AG04449 (cell line): ENCODE measurements at places on chromosomes 11 and 22.
A peak's percentile ranks its signal among the peaks of the same experiment; 100 is the strongest.

DNA sequence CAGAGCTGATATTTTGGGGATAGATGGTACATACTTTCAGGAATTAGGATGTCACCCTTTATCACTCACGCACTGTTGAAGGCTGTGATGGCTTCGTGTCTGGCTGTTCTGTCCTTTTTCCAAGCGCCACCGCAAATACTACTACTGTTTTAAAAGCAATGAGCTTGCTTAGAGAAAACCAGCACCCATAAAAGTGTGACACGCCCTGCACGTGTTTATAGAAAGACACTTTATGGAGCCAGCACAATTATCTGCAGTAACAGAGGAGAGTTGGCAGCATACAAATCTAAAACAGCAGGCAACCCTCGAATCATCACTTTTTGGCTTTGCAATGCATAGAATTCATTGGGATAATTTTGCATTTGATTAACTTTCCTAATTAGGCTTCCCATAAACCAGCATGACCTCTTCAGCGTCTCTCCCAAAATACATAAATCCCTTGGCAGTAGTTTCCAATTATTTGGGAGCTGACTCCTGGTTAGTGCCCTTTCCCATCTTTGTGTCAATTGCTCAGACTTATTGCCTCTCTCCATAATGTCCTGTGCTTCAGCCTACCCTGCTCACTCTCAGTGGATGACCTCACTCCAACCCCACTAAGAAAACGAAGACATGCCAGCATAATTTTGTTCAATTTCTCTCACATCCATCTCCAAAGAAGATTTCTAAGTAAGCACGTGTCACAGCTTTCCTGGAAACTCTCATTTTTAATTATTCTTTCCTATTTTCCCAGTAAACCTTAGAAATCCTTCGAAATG lies 118.7 kb upstream of the LARGE1 start:
- no peak for DNase-seq

GRCh38 chr22:44734278-44734677 lies 18.1 kb upstream of the ARHGAP8 start:
- no peak for DNase-seq

DNA sequence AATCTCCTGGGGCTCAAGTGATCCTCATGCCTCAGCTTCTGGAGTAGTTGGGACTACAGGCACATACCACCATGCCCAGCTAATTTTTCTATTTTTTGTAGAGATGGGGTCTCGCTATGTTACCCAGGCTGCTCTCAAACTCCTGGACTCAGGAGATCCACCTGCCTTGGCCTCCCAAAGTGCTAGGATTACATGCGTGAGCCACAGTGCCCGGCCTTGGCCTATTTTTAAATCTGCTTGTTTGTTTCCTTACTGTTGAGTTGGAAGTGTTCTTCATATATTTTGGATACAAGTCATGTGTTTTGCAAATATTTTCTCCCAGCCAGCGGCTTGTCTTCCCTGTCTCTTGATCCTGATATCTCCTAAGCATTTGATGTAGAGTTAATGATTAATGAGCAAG lies 5.0 kb downstream of the PARVB start:
- DNase-seq = no peak

DNA sequence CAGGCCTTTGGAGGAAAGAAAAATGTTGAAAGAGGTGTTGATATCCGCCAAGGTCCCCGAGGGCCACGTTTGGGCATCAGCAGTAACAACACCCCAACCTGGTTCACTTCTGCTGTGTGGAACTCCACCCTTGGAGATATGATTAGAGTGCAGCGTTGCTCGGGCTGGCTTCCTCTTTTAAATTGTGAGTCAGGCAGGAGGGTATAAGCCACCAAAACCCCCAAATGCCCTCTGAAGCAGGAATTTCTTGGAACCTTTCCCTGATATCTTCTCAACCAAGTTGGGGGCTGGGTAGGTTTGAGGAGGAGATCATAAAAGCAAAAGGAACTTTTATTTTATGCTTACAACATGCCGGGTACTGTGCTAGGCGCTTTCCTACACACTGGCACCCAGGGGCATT lies 6.4 kb upstream of the C11orf96 start:
- no peak for DNase-seq

- no peak for DNase-seq
These were observed 1.3 kb upstream of the SLC39A13 start for GRCh38 chr11:47406896-47407745.

GRCh38 chr11:3104051-3104714 lies 47.0 kb upstream of the CARS1 start:
- DNase-seq = no peak

DNA sequence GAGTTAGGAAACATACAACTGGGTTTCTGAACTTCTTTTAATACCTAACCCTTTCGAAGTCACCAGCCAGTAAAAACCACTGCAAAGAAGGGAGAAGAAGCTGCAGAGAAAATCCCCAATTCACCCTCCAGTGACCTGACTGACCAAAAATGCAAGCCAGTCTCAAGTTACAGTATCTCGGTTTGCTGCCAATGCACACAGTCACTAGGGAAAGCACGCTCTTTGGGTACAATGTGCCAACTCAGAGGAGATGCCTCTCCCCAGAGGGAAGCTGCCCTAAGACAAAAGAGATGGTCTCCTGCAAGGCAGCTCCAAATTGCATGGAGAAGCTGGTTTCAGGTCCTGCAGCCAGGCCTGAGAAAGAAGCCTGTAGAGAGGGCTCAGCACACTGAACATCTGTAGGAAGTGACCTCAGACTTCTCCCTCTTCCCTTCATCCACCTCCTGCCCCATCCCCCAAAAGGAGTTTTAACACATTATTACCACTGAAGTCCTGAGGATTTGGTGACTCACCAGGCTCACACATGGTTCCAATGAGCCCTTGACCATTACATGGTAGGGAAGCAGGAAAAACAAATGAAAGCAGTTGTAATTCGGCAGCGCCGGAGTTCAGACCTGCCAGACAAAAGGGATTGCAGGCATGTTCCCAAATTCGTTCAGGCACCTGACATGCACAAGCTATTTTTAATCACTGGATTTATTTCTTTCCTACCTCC lies 90.1 kb downstream of the ETS1 start:
- DNase-seq = peak; percentile 90

DNA sequence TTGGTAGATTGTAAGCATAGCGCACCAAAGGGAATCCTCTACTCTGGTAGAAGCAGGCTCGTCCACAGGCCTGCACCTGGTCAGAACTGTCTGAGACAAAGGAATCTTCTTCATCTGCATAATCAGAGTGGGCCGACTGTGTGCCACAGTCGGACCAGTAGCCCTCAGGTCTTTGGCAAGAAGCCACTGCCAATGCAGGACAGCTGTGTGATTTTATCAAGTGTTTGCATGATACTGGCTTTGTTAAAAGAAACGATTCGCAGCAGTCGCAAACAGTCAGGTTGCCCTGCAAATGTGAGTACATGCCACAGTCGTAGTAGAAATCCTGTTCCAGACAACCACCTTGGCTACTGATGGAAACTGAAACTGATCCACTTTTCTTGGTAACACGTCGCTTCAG lies 4.9 kb upstream of the CCDC34 start:
- DNase-seq = no peak

DNA sequence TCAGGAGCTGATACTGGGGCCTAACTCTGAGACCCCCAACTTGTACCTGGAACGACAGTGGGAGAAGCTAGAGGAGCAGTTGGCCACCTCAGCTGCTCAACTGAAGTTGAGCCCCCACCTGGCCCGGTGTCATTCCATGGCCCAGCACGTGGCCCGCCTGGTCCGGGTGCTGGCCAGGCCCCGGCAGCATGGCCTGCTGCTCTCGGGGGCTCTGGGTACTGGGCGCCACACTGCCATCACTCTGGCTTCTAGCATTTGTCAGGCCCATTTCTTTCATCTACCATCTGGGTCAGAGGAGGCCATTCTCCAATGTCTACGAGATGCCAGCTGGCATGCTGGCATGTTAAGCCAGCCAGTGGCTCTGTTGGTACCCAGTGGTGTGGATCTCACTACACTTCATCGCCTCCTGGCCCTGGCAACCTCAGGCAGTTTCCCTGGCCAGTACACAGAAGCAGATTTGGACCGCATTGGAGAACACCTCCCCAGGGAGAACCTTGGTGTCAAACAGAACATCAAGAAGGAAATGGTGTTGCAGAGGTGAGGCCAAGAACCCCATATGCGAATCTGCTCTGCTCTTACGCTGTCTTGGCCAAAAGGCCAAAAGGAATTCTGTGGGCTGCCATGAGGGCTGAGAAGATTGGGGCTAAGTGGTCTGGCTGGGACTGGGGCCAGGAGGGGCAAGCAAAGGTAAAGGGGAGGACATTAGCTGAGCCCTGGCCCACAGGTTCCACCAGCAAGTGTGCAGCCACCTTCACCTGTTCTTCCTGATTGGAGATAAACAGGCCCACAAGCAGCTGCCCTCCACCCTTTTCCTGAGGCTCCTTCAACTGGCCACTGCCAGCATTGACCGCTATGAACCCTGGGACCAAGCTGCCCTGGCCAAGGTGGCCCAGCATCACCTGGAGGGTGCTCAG lies 45.4 kb downstream of the RRP8 start:
- no peak for DNase-seq

- DNase-seq = no peak
These were observed 20.0 kb upstream of the NDUFC2 start for GRCh38 chr11:78099666-78100065.

DNA sequence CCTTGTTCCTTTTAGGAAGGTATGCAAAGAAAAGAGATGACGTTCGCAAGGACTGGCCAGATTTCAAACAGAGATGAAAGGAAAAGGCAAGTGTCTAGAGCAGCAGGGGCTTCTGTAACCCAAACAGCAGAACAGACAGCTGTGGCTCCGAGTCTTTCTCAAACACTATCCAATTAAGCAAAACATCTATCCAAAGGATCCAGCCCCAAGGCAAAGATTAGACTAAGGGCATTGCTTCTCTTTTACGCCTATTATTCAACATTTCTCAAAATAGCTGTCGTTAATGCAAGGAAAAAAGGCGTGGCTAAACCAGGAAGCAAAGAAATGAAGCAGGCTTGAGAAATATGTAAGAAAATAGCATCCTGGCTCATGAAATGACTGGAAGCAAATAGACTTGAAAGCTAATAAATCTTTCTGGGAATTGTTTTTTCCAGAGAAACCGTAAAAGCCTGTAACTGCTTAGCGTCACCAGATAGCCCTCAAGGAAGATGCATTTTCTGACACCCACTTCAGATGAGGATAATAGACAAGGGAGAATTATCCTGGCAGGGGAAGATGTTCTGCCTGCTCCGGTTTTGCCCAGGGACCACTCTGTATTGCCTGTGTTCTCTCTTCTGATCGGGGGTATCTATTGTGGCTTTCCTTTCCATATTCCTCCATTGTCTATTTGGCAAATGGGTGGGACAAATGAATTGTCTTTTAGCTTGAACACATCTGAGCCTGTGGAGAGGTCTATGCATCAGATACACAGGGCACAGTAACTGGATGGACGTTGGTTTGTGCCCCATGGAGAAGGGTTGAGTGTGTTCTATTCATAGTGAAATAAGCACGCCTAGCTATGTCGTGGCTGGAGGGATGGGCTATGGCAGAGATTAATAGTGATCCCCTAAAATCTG lies 20.2 kb downstream of the C11orf96 start:
- no peak for DNase-seq

GRCh38 chr11:12094872-12095800 lies 15.3 kb upstream of the MICAL2 start:
- DNase-seq = no peak

GRCh38 chr11:110513259-110513801 lies 83.6 kb downstream of the FDX1 start:
- no peak for DNase-seq

DNA sequence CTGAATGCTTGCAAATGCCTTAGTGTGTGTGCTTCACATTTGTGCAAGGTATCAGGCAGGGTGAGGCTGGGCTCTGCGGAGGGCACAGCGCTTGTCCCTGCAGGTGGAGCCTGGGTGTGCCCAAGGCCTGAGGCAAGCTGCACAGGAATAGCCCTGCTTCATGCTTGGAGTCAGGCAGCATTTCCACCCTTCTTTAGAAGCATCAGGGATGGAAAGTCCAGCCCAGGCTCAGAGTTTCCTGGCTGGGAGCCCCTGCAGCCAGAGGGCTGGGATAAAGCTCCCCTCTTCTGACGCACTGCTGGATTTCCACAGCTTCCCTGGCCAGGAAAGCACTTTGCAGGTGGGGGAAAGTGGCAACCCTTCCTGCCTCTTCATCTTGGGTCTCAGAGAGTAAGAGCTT lies 63.4 kb downstream of the GALNT18 start:
- DNase-seq = no peak

DNA sequence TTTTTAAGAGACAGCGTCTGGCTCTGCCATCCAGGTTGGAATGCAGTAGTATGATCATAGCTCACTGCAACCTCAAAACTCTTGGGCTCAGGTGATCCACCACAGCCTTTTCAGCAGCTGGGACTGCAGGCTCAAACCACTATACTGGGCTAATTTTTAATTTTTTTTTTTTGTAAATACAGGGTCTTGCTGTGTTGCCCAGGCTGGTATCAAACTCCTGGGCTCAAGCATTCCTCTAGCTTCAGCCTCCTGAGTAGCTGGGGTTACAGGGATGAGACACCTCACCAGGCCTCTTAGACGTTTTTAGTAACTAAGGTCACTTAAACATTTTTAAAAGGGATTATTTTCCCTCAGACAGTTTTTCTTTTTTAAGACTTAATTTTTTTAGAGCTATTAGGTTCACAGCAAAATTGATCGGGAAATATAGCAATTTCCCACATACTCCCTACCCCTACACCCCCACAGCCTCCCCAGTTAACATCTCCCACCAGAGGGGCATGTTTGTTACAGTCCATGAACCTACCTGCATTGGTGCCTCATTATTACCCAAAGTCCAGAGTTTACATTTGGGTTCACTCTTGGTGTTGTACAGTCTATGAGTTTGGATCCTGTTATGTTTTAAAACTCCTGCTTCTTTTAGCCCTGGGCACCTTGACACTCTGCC lies 3.9 kb downstream of the BCR start:
- DNase-seq = no peak

- DNase-seq = no peak
These were observed 9.4 kb downstream of the NCF4 start for GRCh38 chr22:36870250-36870649.

DNA sequence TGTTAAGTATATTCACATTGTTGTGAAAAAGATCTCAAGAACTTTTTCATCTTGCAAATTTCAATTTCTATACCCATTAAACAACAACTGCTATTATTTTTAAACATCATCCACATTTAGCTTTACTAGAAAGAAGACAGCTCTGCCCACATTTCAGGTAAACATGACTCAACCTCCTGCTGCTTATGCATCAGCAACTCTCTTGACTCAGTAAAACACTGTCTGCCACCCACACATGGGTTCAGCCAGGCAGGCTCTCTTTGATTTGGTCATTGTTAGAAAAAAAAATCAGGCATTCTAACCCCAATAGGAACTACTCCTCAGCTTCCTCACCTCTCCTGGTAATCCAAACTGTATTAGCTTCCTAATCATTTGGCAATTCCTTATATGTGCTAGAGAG lies 5.1 kb upstream of the ENDOD1 start:
- DNase-seq = no peak

DNA sequence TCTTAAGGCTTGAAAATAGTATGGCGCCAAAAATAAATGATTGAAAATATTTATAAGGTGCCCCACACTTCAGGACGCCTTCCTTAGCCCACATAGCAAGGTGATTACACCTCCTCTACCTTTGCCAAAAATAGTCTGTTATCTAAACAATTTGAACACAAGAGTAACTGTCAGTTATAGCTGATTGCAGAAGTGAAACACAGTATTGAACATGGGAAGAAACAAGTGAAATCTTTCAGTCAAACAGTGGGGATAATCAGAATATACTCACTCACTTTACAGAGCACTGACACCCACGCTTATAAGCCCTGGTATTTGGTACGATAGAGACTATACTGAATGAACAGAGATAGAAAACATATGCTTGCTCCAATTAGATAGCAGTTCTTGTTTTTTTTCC lies 203.1 kb downstream of the RAB38 start:
- no peak for DNase-seq
